ENCODE measurements at places on chromosomes 13 and 19.

DNA sequence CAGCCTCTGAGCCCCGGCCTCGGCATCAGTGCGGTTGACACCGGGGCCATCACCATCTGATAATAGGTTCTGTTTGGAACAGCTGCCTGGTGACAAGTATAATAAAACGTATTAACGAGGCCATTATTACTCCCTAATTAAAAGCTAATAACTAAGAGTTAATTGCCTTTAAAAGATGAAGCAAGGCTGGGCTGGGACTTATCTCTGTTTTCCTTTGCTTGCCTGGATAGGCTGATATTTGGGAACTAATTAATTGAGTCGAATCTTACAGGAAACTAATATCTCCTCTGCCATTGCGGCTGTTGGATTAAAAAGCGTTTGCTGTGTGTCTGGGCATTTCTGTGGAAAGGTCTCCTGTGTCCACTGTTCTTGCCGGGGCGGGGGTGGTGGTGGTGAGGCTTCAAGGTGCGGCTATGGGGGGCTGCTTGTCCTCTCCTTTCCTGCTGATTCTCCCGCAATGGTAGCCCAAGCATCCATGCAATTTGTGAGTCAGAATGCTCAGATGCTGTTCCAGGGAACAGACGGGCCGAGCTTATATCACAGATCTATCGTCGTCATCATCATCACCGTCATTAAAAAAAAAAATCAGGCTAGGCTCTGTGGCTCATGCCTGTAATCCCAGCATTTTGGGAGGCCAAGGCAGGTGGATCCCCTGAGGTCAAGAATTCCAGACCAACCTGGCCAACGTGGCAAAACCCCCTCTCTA, 162.7 kb downstream of the PTPRS start:
- DNase-seq: no peak

- DNase-seq: no peak
These were observed 1.3 kb downstream of the CEACAM21 start for GRCh38 chr19:41577144-41577830.

GRCh38 chr19:15836330-15837220, 21.1 kb upstream of the OR10H1 start:
- peak; percentile 91 for DNase-seq

- DNase-seq: no peak
These were observed 25.5 kb upstream of the MCF2L start for GRCh38 chr13:112943309-112944125.

- DNase-seq: no peak
These were observed 201.2 kb downstream of the GGACT start for GRCh38 chr13:100387416-100387815.

DNA sequence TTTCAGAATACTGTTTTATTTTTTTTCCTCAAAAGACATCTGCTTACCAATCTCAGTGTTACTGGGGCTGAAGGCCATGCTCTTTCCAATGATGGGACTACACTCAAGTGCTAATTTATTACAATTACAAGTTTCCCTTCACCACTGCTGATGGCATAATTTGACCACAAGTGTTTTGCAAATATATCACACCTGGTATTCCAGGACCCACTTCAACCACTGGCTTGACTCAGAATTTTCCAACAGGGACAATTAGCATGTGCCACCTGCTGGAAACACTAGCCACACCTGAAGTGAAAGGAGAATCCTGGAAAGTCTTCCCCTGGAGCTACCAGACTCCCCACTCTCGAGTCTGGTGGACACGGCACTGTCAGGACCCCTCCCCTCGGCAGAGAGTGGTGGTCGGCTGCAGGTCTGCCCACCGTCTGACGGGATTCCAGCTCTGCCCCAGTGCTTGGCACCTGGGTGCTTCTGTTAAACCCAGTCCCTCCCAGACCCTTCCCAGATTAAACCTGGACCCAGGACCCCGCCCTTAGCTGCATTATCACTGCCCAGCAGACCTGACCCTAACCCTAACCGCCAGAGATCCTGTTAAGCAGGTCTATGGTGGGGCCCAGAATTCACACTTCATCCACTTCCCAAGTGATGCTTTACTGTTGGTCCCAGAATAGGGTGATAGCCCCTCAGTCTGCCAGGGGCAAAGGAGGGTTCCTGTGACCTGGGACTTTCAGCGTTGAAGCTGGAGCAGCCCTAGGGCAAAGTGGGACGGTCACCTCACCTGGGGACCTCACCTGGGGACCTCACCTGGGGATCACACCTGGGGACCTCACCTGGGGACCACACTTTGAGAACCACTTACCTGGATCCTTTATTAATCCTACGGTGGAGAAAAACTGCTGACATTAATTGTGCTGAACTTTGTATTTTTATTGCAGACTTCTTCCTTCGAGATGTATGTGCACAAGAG, 17.6 kb upstream of the RASA3 start:
- no peak for DNase-seq

- no peak for DNase-seq
These were observed 7.4 kb upstream of the C5AR1 start for GRCh38 chr19:47302249-47302648.

- DNase-seq: no peak
These were observed 501.8 kb downstream of the EFNB2 start for GRCh38 chr13:106033659-106034058.

DNA sequence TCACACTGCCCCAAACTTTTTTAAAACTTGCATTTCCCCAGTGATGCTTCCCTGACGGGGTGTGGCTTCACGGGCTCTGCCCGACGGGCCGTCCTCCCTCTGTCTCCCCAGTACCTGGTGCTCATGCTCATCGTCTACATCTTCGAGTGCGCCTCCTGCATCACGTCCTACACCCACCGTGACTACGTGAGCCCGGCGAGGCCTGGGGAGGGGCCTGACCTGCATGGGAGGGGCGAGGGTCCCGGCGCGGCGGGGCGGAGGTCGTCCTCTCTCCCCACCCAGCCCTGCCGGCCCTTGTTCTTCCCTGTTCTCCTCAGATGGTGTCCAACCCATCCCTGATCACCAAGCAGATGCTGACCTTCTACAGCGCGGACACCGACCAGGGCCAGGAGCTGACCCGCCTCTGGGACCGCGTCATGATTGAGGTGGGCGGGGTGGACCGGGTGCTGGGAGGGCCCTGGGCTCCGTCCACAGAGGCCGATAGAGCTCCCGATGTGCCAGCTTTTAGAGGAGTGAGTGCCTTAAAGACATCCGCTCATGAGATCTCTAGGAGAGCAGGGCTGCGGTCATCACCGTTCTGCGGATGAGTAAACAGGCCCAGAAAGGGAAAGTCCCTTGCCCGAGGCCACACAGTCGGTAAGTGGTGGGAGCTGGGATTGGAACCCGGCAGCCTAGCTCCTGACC, 6.9 kb downstream of the UPK1A start:
- DNase-seq: no peak

GRCh38 chr19:39474139-39474620, 6.5 kb upstream of the TIMM50 start:
- DNase-seq: peak; percentile 60
